H1 (cell line): ENCODE measurements at places on chromosomes 3 and 15.

- H3K4me1 ChIP-seq = no peaks in the 10 kb centered on the region
- no peak overlapping the region for H3K4me3 ChIP-seq
- DNase-seq = no peak
- no peaks in the 10 kb centered on the region for H3K27me3 ChIP-seq
These were observed 267.3 kb downstream of the FHIT start for GRCh38 chr3:60983906-60984305.

- no peak overlapping the region for H3K27ac ChIP-seq
- no peak overlapping the region for H3K4me3 ChIP-seq
- no peak for DNase-seq
These were observed 73.8 kb downstream of the MCTP2 start for GRCh38 chr15:94305133-94305532.

DNA sequence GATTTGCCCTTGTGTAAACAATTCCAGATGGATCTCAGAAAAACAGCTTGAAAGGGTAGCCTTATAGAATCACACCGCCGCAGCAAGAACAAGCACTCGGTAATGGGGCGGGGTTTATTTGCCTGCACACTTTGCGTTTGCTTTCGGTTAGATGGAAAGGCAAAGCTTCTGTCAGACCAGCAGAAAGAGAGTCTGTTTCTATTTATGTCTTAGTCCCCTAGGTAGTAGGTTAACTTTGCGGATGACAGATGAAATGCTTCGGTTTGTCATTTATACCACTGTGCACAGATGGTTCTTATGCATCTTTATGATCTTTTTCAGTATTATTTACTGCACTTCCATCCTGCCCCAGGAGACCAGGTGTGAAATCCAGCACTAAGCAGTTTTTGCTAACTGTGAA is 62.2 kb downstream of the PYDC2 start:
- H3K4me3 ChIP-seq = no peak overlapping the region
- no peak overlapping the region for H3K27ac ChIP-seq
- H3K36me3 ChIP-seq = no peaks in the 10 kb centered on the region
- no peak for DNase-seq

DNA sequence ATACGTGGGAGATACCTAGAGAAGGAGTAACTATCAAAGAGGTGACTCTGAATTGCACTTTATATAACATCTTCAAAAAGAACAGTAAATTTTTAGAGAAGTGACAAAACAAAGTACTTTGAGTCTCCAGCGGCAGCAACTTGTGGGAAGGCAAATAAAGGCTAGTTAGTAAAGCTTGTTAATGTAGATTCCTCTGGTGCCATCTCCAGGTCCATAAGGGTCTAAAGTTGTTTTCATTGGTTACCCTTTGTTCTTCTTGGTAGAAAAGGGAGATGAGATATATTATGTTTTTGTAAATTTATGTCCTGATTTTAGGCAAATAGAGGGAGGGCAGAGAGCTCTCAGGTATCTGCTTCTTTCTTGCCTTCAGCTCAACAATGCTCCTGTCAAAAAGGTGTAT is 161.6 kb downstream of the MYRIP start:
- H3K27me3 ChIP-seq = no peaks in the 10 kb centered on the region
- H3K4me3 ChIP-seq = no peak overlapping the region
- H3K27ac ChIP-seq = no peak overlapping the region

DNA sequence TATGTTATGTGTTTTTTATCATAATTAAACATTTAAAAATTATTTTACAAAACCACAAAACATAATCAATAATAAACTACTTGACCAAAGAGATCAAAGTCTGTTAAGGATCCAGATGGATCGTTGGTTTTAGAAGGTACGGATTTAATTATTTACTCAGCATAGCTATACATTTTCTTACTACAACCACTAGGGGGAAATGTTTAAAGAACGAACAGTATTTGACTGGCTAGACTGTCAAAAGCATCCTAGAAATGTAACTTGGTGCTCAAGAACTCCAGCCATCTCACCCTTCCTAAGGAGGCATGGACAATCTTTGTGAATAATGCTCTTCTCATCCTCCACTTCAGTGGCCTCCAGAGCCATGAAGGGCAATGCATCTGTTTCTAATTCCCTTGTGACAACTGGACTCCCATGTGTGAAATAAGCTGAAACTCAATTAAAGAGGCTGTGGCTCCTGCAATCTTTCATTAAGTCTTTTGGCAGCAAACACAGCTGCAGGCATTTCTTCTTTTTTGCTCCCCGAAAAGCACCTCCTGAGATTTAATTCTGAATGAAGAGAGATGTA is 94.7 kb upstream of the TUSC7 start:
- H3K27ac ChIP-seq = no peak overlapping the region
- no peak for DNase-seq
- no peaks in the 10 kb centered on the region for H3K4me1 ChIP-seq

GRCh38 chr3:107907996-107908395 is 182.8 kb downstream of the CD47 start:
- no peaks in the 10 kb centered on the region for H3K36me3 ChIP-seq
- no peak overlapping the region for H3K4me3 ChIP-seq
- no peaks in the 10 kb centered on the region for H3K4me1 ChIP-seq
- H3K27ac ChIP-seq = no peak overlapping the region

GRCh38 chr3:117131259-117131658 is 421.7 kb downstream of the TUSC7 start:
- DNase-seq = no peak
- no peaks in the 10 kb centered on the region for H3K27me3 ChIP-seq
- H3K36me3 ChIP-seq = no peaks in the 10 kb centered on the region
- no peak overlapping the region for H3K27ac ChIP-seq
- H3K4me1 ChIP-seq = no peaks in the 10 kb centered on the region

DNA sequence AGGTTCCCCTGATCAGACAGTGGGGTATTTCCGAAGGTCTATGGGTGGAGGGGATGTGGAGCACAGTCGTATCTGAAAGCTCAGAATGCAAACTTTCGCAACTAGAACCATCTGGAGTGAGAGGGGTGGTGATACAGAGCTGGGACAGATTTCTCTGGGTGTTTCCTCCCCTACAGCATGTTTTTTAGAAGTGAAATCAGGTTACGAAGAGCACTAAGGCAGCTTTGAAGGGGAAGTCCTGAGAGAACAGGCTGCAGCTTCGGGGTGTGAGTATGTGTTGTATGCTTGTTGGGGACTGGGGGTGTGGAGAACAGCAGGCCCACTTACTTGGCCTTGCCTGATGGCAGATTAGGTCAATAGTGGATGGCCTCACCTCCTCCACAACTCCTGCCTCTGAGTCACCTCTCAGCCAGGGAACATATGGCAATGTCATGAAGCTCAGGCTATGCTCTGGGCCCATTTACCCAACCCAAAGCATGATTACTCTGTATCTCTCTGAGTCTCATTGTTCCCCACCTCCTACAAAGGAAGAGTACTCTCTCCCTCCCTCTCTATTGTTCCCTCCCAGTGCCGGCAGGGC is 107.2 kb upstream of the RASGRP1 start:
- H3K36me3 ChIP-seq = no peaks in the 10 kb centered on the region
- no peak overlapping the region for H3K27ac ChIP-seq
- DNase-seq = no peak

GRCh38 chr3:143754090-143754489 is 94.2 kb downstream of the SLC9A9 start:
- DNase-seq = no peak
- H3K4me3 ChIP-seq = no peak overlapping the region
- H3K27me3 ChIP-seq = no peaks in the 10 kb centered on the region
- no peak overlapping the region for H3K27ac ChIP-seq
- no peaks in the 10 kb centered on the region for H3K4me1 ChIP-seq
- H3K36me3 ChIP-seq = no peaks in the 10 kb centered on the region

GRCh38 chr15:31266712-31267111 is 59.9 kb upstream of the KLF13 start:
- DNase-seq = peak; percentile 43
- no peak overlapping the region for H3K27ac ChIP-seq
- H3K4me1 ChIP-seq = no peaks in the 10 kb centered on the region
- H3K27me3 ChIP-seq = no peaks in the 10 kb centered on the region
- no peaks in the 10 kb centered on the region for H3K36me3 ChIP-seq

GRCh38 chr3:16396202-16396601 is 117.3 kb downstream of the RFTN1 start:
- no peak for DNase-seq
- no peaks in the 10 kb centered on the region for H3K27me3 ChIP-seq
- no peak overlapping the region for H3K4me3 ChIP-seq
- H3K4me1 ChIP-seq = no peaks in the 10 kb centered on the region

DNA sequence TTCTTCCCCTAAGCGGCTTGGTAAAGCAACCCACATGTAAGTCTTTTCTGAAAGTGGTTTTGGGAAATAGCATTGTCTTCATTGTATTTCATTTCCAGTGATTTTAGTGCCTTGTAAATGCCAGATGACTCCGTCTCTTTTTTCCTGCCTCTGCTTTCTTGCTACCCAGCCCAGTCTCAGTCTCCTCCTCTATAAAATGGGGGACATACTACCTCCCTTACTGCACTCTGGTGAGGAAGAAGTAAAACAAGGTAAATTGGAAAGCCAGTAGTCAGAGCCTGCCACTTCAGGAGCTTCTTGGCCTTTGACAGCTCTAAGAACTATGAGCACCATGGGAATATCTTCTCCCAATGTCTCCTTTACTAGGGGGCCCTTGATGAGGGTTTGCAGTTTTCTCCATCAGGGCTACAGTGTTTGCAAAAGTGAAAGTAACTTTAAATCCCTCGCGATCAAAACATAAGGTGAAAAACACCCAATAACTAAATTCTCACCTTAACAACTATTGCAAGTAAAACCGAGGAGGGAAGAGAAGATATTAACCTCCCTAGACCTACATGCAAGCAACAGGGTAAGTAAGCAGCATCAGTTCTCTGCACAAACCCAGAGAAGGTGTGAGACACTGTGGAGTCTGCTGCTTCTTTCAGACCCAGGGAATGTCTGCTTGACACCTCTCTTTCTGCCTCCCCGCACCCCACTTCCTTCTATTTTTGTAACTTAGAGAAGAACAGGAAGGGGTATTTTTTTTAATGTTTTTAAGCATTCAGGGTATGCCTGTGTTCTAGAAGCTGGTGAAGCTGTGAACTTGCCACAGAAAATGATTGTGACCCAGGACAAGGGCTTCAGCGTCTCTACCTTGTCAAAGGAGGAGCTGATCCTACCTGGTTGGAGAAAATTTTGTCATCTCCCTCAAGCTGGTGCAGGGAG is 159.1 kb upstream of the EOMES start:
- H3K4me1 ChIP-seq = no peaks in the 10 kb centered on the region; the same call in 1 of the 2 replicates
- H3K27me3 ChIP-seq = no peaks in the 10 kb centered on the region
- H3K4me3 ChIP-seq = no peak overlapping the region
- H3K27ac ChIP-seq = no peak overlapping the region
- DNase-seq = no peak

GRCh38 chr15:31013863-31014607 is 22.6 kb upstream of the MTMR10 start:
- peaks cover 9% of the 10 kb centered on the region for H3K4me1 ChIP-seq
- no peak overlapping the region for H3K4me3 ChIP-seq
- H3K36me3 ChIP-seq = no peaks in the 10 kb centered on the region
- DNase-seq = no peak

DNA sequence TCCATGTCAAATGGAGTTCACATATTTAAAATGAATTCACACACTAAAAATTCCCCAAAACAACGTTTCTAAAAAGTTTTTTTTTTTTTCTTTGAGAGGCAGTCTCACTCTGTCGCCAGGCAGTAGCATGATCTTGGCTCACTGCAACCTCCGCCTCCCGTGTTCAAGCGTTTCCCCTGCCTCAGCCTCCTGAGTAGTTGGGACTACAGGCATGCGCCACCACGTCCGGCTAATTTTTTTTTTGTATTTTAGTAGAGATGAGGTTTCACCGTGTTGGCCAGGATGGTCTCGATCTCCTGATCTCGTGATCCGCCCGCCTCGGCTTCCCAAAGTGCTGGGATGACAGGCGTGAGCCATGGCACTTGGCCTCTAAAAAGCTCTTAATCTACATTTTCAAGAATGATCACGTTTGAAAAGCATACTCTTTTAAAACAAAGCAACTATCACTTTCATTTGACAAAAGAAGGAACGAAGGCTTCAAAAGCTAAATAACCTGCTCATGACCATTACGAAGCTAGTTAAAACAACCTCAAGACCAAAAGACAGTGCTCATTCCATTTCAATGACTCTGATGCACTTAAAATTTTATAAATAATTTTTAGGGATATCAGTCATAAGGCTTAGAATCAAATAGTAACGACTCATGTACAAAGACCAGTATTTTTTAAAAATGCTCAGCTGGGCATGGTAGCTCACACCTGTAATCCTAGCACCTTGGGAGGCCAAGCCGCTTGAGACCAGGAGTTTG is 5.5 kb downstream of the UBE3A start:
- H3K27ac ChIP-seq = no peak overlapping the region
- no peak for DNase-seq
- no peaks in the 10 kb centered on the region for H3K27me3 ChIP-seq
- no peaks in the 10 kb centered on the region for H3K36me3 ChIP-seq
- H3K4me1 ChIP-seq = peaks cover 2% of the 10 kb centered on the region

- DNase-seq = no peak
- H3K27me3 ChIP-seq = no peaks in the 10 kb centered on the region
- no peaks in the 10 kb centered on the region for H3K36me3 ChIP-seq
- H3K4me3 ChIP-seq = no peak overlapping the region
- no peaks in the 10 kb centered on the region; the same call in 1 of the 2 replicates for H3K4me1 ChIP-seq
These were observed 8.9 kb upstream of the RLBP1 start for GRCh38 chr15:89230277-89230676.

- H3K4me3 ChIP-seq = no peak overlapping the region
- H3K27ac ChIP-seq = no peak overlapping the region
- H3K36me3 ChIP-seq = no peaks in the 10 kb centered on the region
- no peaks in the 10 kb centered on the region for H3K27me3 ChIP-seq
These were observed 14.8 kb downstream of the HRH1 start for GRCh38 chr3:11168881-11169805.

DNA sequence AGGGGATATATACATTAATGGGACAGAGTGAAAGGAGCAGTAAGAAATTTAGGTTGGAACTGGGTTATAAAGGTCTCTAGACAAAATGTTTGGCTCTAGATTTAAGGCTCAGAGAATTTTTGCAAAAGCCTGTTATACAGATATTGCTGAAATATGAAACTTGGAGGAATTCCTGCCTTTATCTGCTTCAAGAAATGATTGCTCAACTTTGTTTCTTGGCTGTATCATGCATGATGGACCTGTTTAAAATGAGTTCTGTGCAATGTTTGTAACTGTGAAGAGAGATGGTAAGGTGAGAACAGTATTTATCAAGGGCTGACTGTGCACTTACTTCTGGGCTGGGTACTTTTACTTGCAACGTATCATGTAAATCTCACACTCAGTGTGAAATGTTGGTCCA is 3.3 kb downstream of the CRYBG3 start:
- H3K4me1 ChIP-seq = no peaks in the 10 kb centered on the region
- no peak overlapping the region for H3K27ac ChIP-seq
- DNase-seq = no peak
- no peaks in the 10 kb centered on the region for H3K36me3 ChIP-seq

DNA sequence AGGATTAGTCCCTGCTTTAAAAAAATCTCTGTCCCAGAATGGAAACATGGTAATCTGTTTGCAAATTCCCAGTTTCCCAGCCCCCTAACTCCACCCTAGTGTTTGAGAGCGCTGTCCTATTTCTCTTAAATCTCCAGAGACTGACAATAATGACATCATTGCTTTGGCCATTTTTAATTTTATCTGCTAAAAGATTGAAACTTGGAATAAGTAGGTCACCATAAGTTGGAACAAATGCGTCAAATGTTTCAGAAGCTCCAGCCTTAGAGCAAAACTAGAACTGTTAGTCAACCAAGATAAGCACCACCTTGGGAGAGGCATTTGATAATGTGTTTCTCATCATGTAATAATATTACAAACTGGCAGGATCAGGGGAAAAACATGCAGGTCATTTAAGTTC is 25.7 kb upstream of the MB21D2 start:
- no peak for DNase-seq
- no peak overlapping the region for H3K4me3 ChIP-seq
- H3K4me1 ChIP-seq = no peaks in the 10 kb centered on the region

GRCh38 chr3:32406486-32407408 is 15.1 kb downstream of the CMTM7 start:
- no peak overlapping the region for H3K4me3 ChIP-seq
- H3K4me1 ChIP-seq = peaks cover 9% of the 10 kb centered on the region
- no peaks in the 10 kb centered on the region for H3K36me3 ChIP-seq
- no peak for DNase-seq
- H3K27me3 ChIP-seq = no peaks in the 10 kb centered on the region
- no peak overlapping the region for H3K27ac ChIP-seq
